ENCODE measurements at places on chromosomes 2 and 18. TPM values are rescaled to one million over a fixed set of nuclear protein-coding genes. Genes with fewer than 3 reads are reported as not detected.

DNA sequence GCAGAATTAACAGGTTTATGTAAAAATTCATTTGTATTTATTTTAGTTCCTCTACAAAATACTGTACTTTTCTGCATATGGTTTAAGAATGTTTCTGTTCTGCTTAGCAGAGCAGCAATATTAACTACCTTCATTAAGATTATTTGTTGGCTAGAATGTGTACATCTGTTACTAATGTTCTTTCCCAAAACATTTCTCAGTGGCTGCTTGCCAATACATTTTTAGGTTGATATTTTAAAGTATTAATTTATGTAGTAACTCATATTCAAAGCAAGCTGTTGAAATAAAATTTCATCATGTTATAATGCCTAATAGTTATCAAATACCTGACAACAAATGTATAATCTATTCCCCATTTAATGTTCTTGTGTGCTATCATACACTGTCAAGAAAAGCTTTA lies 40.3 kb downstream of the PRKD3 start:
- DNase-seq, result no peak
- no peaks in the 10 kb centered on the region for H3K4me1 ChIP-seq
- H3K36me3 ChIP-seq, result no peaks in the 10 kb centered on the region
- no peak overlapping the region for H3K27ac ChIP-seq

DNA sequence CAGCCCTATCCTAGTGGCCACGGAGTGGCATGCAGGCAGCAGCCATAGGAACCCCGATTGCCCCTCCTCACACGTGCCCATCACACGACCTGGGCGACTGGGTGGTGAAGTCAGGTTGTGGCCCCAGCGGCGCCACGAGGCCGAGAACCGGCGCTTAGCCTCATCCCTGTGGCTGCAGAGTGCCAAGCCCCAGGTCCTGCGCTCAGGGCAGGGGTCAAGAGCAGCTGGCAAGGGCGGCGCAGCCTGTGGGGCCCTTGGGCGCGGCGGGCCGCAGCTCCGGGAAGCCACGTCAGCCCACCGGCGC lies 73.3 kb downstream of the RPIA start:
- peak overlapping the region; percentile 64 for H3K4me3 ChIP-seq
- no peaks in the 10 kb centered on the region for H3K27me3 ChIP-seq
- no peak overlapping the region for H3K27ac ChIP-seq
- no peaks in the 10 kb centered on the region for H3K36me3 ChIP-seq
- no peak for DNase-seq

GRCh38 chr2:217988014-217988839 lies 14.6 kb downstream of the TNS1 start:
- no peaks in the 10 kb centered on the region for H3K36me3 ChIP-seq
- H3K27me3 ChIP-seq, result no peaks in the 10 kb centered on the region
- H3K4me1 ChIP-seq, result peaks cover 14% of the 10 kb centered on the region
- H3K4me3 ChIP-seq, result peak overlapping the region; percentile 49

GRCh38 chr2:85326406-85327159 lies 1.2 kb downstream of the TGOLN2 start:
- H3K27me3 ChIP-seq, result no peaks in the 10 kb centered on the region
- H3K4me3 ChIP-seq, result peak overlapping the region; percentile 82
- peak overlapping the region; percentile 97 for H3K27ac ChIP-seq
- H3K36me3 ChIP-seq, result no peaks in the 10 kb centered on the region

GRCh38 chr2:189933911-189934399 lies 128.6 kb downstream of the MSTN start:
- no peaks in the 10 kb centered on the region for H3K4me1 ChIP-seq
- H3K36me3 ChIP-seq, result no peaks in the 10 kb centered on the region
- H3K27me3 ChIP-seq, result no peaks in the 10 kb centered on the region
- no peak for DNase-seq
- H3K27ac ChIP-seq, result no peak overlapping the region

The ATOH8 gene
- 20.8 TPM for total RNA-seq

The POTEJ gene
- not detected for total RNA-seq

The APOB gene
- total RNA-seq, result 5.6 TPM

DNA sequence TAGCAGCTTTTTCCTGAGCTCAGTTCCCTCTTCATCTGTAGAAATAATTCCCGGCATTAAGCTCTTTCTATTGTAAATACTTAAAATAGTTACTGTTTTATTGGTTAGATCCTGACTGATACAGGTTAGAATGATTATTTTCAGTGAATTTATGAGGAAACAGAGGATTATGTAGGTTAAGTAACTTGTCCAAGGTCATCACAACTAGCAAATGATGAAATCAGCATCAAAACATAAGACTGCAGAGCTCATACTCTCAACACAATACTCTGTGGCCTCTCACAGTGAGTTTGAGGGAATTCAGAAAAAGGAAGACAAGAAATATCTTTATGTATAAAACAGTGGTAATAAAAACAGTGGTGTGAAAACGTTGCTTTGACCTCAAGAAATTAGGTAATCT lies 113.2 kb upstream of the DLX2 start:
- DNase-seq, result no peak
- no peaks in the 10 kb centered on the region for H3K36me3 ChIP-seq
- no peaks in the 10 kb centered on the region for H3K4me1 ChIP-seq
- H3K27ac ChIP-seq, result peak overlapping the region; percentile 62
- no peak overlapping the region for H3K4me3 ChIP-seq

GRCh38 chr2:134190807-134191203 lies 63.1 kb upstream of the MGAT5 start:
- no peak overlapping the region for H3K27ac ChIP-seq
- no peaks in the 10 kb centered on the region for H3K4me1 ChIP-seq
- H3K36me3 ChIP-seq, result no peaks in the 10 kb centered on the region
- no peaks in the 10 kb centered on the region for H3K27me3 ChIP-seq
- no peak overlapping the region for H3K4me3 ChIP-seq

DNA sequence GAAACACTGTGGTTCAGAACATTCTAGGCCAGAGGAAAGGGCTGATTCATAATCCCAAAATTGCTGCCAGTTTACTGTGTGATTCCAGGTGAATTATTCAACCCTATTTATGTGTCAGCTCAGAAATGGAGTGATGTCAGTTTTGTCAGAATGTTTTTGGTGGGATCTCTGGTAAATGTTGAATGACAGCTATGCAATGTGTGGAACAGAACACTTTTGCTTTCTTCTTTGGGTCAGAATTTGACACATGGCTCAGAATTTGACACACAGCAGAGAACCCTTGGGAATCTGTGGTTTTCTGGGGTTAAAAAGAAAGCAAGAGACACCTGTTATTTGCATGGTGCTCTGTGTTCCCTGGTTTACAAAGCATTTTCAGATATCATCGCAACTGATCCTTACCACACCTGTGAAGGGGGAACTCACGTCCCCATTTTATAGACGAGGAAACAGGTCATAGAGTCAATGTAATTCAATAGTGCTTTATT lies 1.6 kb upstream of the MTA3 start:
- DNase-seq, result no peak
- H3K4me3 ChIP-seq, result no peak overlapping the region
- H3K27me3 ChIP-seq, result no peaks in the 10 kb centered on the region
- H3K27ac ChIP-seq, result peak overlapping the region; percentile 97

The MORN2 gene
- 14.3 TPM for total RNA-seq

GRCh38 chr18:12768625-12769024 lies 65.8 kb downstream of the PSMG2 start:
- no peaks in the 10 kb centered on the region for H3K27me3 ChIP-seq
- H3K27ac ChIP-seq, result no peak overlapping the region
- DNase-seq, result no peak
- H3K36me3 ChIP-seq, result no peaks in the 10 kb centered on the region

GRCh38 chr18:64929036-64929435 lies 780.1 kb upstream of the LINC00305 start:
- H3K27ac ChIP-seq, result no peak overlapping the region
- no peaks in the 10 kb centered on the region for H3K36me3 ChIP-seq
- H3K4me1 ChIP-seq, result no peaks in the 10 kb centered on the region

DNA sequence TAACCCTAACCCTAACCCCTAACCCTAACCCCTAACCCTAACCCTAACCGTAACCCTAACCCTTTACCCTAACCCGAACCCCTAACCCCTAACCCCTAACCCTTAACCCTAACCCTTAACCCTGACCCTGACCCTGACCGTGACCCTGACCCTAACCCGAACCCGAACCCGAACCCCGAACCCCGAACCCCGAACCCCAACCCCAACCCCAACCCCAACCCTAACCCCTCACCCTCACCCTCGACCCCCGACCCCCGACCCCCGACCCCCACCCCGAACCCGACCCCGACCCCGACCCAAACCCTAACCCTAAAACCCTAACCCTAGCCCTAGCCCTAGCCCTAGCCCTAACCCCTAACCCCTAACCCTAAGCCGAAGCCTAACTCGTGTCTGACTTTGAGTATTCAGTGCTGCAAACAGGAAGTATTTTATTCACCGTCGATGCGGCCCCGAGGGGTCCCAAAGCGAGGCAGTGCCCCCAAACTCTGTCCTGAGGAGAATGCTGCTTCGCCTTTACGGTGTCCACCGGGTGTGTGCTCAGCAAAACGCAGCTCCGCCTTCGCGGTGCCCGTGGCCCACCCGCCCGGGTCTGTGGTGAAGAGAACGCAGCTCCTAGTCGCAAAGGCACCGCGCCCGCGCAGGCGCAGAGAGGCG lies 36.0 kb downstream of the FAM110C start:
- no peak overlapping the region for H3K4me3 ChIP-seq
- no peaks in the 10 kb centered on the region for H3K27me3 ChIP-seq
- no peaks in the 10 kb centered on the region for H3K4me1 ChIP-seq
- no peak overlapping the region for H3K27ac ChIP-seq
- DNase-seq, result no peak

DNA sequence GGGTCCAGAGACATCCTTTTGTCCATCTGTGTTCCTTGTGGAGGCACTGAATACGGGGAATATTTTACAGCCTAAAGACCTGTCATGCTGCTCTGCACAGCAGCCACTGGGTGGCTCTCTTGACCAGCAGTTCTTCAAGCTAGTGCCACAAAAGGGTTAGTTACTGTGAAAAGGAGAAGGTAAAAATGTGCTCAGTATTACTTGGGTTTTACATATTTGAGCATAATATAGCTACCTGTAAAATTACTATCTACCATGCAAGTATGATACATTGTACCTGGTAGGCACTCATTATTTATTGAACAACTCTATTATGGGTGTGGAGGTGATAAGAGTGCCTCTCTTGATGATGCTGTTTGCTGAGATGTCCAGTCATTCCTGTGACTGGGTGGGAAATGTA lies 23.6 kb downstream of the FZD5 start:
- no peak for DNase-seq
- no peaks in the 10 kb centered on the region for H3K36me3 ChIP-seq
- no peak overlapping the region for H3K4me3 ChIP-seq
- no peak overlapping the region for H3K27ac ChIP-seq

DNA sequence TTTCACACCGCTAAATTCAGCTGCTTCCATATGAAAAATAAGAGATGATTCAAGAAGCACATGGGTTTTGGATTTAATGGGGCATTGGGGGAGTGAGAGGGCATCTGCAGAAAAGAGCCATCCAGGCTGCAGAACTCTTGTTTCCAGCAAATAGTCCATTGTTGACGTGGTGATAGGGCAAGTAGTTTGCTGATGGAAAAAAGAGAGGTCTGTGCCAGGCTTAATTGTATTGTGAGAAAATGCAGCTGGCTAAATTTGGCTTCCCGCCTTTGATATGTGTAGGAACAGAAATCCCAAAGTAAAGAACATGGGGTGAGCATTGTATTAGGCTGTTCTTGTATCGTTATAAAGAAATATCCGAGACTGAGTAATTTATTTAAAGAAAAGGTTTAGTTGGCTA lies 199.5 kb downstream of the SETBP1 start:
- H3K4me3 ChIP-seq, result no peak overlapping the region
- no peaks in the 10 kb centered on the region for H3K36me3 ChIP-seq
- no peaks in the 10 kb centered on the region for H3K27me3 ChIP-seq
- H3K4me1 ChIP-seq, result no peaks in the 10 kb centered on the region
- DNase-seq, result no peak
- no peak overlapping the region for H3K27ac ChIP-seq

The FBXO48 gene
- 0.98 TPM for total RNA-seq

GRCh38 chr18:34880882-34881834 lies 160.1 kb upstream of the MAPRE2 start:
- no peak overlapping the region for H3K27ac ChIP-seq
- no peak for DNase-seq
- no peak overlapping the region for H3K4me3 ChIP-seq
- H3K27me3 ChIP-seq, result no peaks in the 10 kb centered on the region
- H3K4me1 ChIP-seq, result no peaks in the 10 kb centered on the region

- no peak overlapping the region for H3K4me3 ChIP-seq
- no peaks in the 10 kb centered on the region for H3K36me3 ChIP-seq
These were observed 435.2 kb downstream of the ARHGAP15 start for GRCh38 chr2:143564419-143564818.

The EVA1A gene
- total RNA-seq, result not detected

Data from breast epithelium (tissue), 4 donors.